ENCODE measurements at places on chromosomes 12 and 14. TPM values are rescaled to one million over a fixed set of nuclear protein-coding genes. Genes with fewer than 3 reads are reported as not detected.

DNA sequence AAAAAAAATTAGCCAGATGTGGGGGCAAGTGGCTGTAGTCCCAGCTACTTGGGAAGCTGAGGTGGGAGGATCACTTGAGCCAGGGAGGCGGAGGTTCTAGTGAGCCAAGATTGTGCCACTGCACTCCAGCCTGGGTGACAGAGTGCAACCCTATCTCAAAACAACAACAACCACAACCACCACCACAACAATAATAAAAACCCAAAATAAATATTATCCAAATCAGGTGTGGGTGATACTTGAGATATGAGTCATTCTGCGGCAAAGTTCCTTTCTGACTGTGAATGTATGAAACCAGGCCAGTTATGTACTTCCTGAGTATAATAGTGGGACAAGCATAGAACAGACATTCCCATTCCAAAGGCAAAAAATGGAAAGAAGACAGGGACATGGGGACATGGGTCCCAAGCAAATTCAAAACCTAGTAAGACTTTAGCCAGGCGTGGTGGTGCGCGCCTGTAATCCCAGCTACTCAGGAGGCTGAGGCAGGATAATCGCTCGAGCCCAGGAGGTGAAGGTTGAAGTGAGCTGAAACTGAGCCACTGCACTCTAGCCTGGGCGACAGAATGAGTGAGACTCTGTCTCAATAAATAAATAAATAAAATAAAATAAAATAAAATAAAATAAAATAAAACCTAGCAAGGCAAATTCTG lies 9.7 kb upstream of the ERC1 start:
- no peak for DNase-seq

DNA sequence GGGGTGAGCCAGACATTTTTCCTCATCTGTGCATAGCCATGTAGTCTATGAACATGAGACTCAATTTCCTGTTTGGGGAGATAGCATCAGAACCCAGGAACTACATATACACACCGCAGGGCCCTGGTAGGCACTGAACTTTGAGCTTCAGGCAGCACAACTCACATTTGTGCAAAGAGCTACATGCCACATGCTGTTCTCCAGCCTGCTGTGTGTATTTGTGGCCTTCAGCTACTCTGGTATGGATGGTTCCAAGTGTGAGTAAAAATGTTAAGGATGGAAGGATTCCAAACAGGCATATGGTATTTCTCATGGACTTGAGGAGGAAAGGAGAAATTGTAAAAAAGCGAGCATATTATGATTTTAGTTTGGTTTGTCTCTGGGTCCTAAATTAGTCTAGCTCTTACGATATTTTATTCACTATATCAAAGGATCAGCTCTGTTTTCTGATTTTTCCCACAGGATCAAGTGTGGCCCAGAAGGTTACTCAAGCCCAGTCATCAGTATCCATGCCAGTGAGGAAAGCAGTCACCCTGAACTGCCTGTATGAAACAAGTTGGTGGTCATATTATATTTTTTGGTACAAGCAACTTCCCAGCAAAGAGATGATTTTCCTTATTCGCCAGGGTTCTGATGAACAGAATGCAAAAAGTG lies 422.4 kb upstream of the OR4E1 start:
- DNase-seq = no peak

GRCh38 chr12:42762395-42762925 lies 172.9 kb upstream of the PRICKLE1 start:
- DNase-seq = no peak

GRCh38 chr12:120238839-120239445 lies 26.6 kb downstream of the PXN start:
- DNase-seq = no peak

GRCh38 chr14:92960706-92961566 lies 38.0 kb downstream of the CHGA start:
- DNase-seq = no peak

GRCh38 chr14:65019944-65020566 lies 33.4 kb downstream of the FNTB start:
- DNase-seq = peak; percentile 62

DNA sequence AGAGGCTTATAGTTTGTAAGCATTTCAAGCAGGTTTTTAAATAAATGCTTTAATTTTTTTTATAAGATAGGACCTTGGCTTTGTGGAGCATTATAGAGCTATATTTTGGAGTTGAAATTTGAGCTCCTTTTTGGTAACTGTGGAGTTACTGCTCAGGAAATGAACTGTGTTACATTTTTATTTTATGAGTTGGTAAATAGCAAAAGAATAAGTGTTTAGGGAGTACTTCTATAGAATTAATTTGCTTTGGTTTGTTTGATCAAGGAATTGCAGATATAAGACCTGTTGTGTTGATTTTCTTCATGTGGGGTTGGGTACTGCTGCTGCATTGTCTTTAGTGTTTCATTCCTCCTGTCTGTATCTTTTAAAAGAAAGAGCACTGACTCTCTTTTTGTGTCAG lies 3.5 kb downstream of the ATP2A2 start:
- no peak for DNase-seq

DNA sequence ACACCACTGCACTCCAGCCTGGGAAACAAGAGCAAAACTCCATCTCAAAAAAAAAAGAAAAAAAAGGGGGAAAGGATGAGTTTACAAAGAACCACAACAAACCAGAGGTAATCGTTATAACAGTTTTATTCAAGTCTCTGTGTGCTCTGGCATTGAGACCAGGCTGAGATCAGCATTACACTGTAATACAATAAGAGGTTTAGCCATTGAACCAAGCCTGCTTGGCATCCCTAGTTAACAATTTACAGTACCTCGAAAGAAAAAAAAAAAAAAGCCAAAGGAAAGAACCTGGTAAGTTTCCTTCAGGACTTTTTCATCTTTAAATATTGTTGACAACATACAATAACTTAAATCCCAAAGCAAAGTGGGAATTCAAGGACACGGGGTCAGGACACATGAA lies 80.7 kb downstream of the TTC9 start:
- no peak for DNase-seq

DNA sequence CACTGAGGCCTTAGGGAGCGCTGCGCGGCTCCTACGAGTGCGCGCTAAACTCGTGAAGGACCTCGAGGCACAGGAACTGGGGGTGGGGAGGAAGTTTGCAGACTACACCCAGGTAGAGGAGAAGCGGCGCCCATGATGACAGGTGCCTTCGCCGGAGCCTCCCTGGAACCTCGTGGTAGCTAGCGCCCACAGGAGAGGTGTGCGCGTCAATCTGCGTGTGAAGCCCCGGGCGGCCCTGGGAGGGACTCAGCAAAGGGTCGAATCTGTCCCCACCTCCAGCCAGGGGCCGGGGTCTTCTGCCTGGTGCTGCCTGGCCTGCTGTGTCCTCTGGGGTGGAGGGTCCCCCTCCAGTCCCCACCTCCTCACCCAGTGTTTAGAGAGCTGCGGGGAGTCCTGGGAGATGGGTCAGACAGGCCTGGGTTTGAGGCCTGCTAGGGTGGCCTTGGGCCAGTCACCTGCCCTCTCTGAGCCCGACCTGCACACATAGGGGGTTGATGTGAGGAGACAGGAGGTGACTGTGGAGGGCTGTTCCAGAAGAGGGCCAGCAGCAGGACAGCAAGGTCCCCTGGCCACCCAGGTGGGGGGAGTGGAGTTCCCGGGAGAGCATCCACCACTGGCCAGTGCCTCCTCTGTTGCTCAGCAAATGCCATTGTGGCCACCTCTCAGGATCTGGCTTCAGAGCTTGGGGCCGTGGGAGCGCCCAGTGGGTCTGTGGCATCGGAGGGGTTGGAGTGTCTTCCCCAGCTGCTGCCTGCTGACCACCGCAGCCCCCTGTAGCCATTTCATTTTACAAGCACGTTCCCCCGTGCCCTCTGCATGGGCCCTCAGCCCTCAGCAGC lies 20.2 kb upstream of the KIF26A start:
- no peak for DNase-seq

- no peak for DNase-seq
These were observed 752.6 kb upstream of the FLRT2 start for GRCh38 chr14:84777356-84777755.

DNA sequence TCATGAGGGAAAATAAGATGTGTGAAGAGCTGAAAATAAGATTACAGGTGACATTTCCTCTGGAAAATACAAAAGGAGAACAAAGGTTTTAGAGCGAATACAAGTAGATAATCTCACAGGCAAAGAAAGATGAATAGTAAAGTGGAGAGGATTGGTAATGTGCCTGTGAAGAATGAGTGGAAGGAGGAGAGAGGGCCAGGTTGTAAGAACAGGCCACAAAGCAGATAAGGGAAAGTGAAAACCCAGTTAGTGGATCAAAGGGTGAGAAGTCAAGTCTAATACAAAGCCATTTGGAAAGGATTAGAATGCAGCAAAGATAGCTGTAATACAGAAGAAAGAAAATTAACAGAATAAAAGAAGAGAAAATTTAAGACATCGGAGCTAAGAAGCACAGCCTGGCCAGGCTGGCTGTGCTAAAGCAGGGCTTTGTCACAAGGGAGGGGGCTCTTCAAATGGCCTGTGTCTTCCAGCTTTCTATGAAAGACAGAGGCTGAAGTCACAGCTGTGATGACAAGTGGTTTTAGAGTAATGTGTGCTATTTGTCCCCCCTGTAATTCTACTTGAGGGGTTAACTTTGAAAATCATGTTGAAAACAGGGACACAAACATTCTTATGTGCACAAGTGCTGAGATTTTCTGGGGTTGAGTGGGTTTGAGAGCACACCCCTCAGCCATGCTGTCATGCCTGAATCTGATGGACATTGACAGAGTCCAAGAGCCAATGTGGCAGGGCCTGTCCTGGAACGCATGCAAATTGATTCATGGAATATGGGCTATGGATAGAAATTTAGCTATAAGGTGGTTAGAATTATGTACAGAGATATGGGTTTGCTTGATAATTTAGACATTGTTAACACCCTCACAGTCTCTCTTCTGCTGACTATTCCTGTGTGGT lies 344.5 kb upstream of the NAV3 start:
- no peak for DNase-seq

DNA sequence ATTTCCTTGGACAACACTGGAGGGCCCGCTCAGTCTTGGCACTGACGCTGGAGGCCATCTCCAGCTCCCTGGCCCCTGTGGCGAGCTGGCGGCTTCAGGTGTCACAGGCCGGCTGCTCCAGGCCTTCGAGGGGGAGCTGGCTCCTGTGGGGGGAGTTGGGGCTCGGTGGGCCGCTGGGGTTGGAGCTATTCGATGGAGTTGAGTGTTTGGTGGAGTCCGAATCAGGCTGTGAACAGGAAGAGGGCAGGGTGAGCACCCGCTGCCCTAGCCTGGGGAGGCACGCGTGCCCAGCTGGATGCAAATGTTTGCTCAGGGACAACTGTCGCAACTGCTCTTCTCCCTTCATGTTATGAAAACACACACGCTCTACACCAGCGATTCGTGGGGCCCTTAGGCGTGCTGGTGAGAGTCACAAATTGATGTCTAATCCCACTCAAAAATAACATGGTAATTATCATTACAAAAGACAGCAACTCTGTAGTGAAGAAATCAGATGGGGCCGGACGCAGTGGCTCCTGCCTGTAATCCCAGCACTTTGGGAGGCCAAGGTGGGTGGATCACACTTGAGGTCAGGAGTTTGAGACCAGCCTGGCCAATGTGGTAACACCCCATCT lies 11.3 kb downstream of the AMN start:
- DNase-seq = no peak

DNA sequence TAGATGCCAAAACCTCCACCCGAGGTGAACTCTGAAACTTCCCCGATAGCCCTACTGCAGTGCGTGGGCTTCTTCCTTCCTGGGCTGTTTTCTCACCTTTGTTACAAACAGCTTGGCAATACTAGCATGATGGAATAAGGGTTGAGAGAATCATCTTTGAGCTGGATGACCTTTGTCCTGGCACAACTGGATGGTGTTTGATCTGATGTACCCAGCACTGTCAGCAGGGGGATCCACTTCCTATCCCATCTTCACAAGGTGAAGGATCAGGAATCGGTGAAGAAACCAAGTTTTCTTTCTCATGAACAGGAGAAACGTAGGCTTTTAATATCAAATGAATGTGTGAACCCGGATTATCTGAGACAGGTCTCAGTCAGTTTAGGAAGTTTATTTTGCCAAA lies 19.5 kb upstream of the LRRC10 start:
- DNase-seq = no peak

GRCh38 chr14:96821501-96821900 lies 24.3 kb downstream of the VRK1 start:
- DNase-seq = no peak

DNA sequence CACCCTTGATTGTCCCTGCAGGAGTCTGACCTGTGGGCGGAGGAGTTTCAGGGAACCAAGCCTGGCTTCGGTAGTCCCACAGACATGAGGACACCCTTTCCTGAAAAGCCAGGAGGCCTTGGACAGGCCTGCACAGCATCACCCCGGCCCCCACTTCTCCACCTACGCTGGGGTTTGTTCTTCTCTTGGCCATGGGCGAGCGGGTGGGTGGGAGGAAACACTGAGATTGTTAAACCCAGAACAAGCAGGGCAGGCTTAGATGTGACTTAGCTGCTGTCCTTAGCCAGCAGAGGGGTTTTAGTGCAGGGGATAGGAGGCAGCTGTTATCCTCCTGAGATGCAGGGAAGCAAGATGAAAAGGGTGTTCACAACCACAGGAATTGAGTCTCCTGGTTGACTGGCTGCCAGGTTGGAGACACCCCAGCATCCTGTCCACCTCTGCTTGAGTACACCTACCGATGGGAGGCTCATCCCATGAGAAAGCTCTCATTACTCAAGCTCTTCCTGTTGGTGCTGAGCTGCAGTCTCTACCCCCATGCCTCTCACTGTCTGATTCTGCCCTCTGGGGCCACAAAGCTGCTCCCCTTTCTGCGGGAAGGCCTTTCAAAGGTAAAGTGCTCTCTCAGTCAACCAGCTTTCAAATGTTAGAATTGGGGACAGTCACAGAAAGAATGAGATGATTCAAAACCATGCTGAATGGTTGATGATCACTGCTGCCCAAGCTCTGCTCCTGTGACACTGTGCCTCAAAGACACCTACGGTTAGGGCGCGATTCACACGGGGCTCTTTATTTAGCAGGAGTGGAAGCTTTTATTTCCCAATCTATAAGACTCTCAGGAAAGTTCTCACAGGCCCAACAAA lies 86.3 kb downstream of the IRF2BPL start:
- no peak for DNase-seq

DNA sequence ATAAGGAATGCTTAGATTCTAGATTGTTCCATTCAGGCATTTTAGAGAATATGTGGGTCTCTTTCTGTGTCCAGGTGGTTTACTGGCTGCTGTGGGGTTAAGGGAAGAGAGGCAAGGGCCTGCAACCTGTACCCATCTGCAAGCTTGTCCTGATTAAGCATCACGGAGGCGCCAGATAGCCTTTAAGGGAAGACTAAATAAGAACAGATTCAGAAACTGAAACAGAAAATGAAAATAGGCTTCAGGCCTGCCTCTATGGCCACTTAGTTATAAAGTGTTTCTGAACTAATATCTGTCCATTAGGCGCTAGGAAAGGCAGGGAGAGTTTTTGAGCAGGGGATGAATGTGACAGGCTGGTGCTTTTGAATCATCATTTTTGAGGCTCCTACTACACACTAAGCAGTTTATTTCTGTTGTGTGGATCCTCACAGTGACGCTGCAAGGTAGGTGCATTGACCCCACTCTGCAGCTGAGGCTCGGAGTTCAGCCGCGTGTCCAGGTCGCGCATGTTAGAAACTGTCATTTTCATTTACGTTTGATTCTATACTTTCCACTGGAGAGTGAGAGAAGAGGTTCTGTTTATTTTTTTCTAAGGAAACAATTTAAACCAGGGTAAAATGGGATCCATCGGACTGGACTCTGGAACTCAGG lies 47.4 kb downstream of the SLC6A12 start:
- DNase-seq = no peak

Gene CCDC196
- polyA plus RNA-seq = not detected

Gene C12orf42
- polyA plus RNA-seq = 4.0 TPM

Gene MAP3K9
- 2.6 TPM for polyA plus RNA-seq

Gene RALGAPA1
- polyA plus RNA-seq = 29.7 TPM

Measured in muscle of arm (tissue), 14 donors.